MG63 (cell line): ENCODE measurements at places on chromosomes 7 and 10.

- DNase-seq, result no peak
These were observed 34.4 kb downstream of the AGR3 start for GRCh38 chr7:16847381-16847860.

DNA sequence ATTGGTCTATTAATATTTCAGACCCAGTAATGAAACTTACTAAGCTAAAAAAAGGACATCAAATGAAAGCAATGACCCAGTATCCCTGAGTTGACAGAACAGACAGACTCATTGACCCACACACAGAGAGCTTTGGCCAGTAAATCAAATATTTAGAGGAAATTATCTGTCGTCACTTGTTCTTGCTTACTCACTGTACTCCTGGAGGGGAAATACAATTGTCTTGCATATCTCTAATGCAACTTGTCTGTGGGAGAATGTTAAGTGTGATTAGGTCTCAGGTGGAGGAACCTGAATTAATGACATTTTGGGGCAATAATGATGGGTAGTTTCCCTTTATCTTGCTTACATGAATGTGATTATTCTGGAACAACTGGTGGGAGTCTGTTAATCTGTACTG is 80.4 kb downstream of the CUBN start:
- no peak for DNase-seq

GRCh38 chr10:86188326-86188725 is 178.3 kb downstream of the GRID1 start:
- no peak for DNase-seq

- no peak for DNase-seq
These were observed 105.3 kb downstream of the ADCY1 start for GRCh38 chr7:45679516-45679915.

- DNase-seq, result no peak
These were observed 66.3 kb upstream of the HABP2 start for GRCh38 chr10:113486531-113486930.

DNA sequence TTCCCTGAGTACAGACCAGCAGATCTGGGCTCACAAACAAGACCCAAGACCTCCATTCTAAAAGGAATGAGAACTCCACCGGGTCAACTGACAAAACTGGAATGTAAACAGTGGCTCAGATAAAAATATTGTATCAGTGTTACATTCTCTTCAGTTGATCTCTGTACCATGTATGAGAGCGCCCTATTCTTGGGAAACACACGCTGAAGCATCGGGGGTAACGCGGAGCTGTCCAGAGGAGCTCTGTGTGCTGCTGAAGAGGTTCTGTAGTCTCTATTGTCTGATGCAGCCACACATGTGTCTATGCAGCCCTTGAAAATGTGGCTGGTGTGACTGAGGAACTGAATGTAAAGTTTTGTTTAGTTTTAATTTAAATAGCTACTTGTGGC is 39.7 kb downstream of the HIPK2 start:
- no peak for DNase-seq
